Skeletal muscle cell (primary cell): ENCODE measurements at places on chromosomes 4 and X.

DNA sequence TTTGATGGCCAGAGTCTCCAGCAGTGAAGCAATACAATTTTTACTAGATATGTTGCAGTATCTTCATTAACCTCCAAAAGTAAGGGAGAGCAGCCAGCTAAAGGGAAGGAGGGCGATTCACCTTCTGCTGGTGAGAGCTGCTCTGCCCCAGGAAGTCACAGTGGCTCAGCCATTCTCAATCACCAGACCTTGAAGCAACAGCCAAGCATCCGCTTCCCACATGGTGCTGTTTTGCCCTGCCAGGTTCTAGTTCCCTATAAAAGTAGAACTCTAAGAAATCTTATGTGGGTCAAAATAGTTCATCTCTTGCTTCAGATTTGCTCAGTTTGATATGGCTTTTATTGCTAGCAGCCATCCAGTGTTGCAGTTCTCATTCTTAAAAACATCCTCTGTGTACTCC, 166.8 kb downstream of the STIM2 start:
- no peak for DNase-seq

- DNase-seq = peak; percentile 79
Measured at GRCh38 chrX:16484338-16484737, 165.6 kb upstream of the S100G start.

DNA sequence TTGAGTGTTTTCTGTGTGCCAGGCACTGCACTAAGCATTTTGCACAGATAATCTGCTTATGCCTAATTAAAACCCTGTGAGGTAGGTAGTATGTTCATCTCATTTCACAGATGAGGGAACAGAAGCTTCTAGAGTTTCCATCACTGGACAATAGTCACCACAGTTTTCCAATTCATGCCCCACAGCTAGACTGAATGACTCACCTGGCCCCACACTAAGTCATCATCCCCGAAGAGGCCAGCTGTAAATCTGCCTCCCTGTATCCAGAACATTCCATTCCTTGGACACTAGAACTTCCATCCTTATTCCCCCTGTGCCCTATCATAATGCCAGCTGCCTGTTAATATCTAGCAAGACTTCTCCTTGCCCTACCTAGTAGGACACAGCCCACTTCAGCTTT, 40.9 kb upstream of the NYX start:
- DNase-seq = no peak

- DNase-seq = no peak
Measured at GRCh38 chrX:52261125-52261462, 76.4 kb downstream of the MAGED4 start.

DNA sequence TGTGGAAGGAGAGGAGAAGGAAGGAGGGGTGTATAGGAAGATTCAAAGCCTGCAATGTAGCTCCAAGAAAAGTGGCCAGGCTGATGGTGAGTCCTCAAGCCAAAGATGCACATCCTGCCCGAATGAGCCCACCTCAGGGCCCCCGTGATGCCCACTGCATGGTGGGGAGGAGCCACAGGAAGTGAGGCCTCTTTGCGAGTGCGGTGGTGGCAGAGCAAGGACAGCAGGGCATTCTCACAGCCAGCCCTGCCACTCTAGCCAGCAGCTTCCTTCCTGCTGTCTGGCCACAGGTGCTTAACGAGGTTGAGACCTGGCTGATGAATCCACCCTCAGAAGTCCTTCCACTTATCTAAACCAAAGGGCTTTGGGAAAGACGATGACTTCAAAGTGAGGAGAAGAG, 55.8 kb downstream of the BCOR start:
- no peak for DNase-seq
